ENCODE measurements at places on chromosomes 2 and 18. TPM values are rescaled to one million over a fixed set of nuclear protein-coding genes. Genes with fewer than 3 reads are reported as not detected.
A peak's percentile ranks its signal among the peaks of the same experiment; 100 is the strongest.

RGPD4 gene
- total RNA-seq: 0.33 TPM

POMC gene
- total RNA-seq: 1.2 TPM

SRD5A2 gene
- total RNA-seq: not detected

UGT1A6 gene
- total RNA-seq: not detected

VSNL1 gene
- total RNA-seq: not detected

TIGD1 gene
- total RNA-seq: 3.3 TPM

GRCh38 chr2:101820519-101820918 lies 123.0 kb downstream of the MAP4K4 start:
- DNase-seq: no peak

GRCh38 chr2:30662268-30663131 lies 144.7 kb downstream of the CAPN13 start:
- no peak for DNase-seq

GRCh38 chr2:12950957-12951656 lies 234.4 kb downstream of the TRIB2 start:
- no peak for DNase-seq

DNA sequence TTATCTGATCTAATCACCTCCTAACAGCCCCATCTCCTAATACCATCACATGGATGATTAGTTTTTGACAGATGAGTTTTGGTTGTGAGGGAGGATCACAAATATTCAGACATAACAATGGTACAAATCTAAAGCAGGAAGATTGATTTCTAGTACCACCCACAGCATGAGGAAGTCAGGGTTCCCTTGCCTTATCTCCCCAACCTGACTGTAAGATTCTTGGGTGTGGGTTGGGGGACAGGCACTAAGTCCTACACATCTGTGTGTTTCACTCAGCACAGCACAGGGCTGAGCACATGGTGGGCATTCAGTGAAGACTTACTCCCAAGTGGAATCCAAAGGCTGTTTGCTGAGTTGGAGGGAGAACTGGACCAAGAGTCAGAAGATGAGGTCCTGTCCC lies 93.8 kb upstream of the CXCR4 start:
- no peak for DNase-seq

DNA sequence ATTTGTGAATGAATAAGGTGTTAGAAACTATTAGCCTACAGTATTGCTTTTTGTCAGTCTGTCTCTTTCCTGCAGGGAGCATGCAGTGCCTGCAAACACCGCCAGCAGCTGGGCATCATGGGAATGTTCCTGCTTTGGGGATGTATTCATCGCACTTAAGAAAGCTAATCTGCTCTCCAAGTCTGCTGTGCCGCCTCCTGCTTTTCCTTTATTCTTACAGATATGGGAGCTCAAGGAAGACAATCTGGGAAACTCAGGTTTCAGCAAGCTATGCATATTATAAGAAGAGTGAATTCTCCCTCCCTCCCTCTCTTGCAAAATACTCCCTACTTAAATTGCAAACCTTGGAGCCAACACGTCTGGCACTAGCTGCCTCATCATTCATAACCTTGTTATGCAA lies 479.2 kb upstream of the ACVR2A start:
- DNase-seq: no peak

DNA sequence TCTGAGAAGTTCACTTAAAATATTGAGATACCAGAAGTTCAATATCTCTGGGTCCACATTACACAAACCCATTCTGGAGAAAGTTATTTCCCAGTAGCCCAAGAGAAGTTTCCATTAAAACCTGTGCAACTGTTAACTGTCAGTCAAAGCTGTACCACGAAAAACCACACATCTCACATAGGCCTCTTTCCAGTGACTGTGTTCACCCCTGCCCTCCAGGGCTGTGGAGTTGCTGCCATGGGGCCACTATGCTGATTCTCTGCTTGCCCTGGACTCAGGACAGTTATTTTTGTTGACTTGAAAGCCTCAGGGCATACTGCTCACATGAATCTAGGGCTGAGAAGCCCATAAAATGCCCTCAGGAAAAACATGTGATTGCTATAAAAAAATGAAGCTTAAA lies 153.8 kb downstream of the PIEZO2 start:
- no peak for DNase-seq

GRCh38 chr2:85390941-85391669 lies 19.1 kb downstream of the CAPG start:
- DNase-seq: peak; percentile 72

GRCh38 chr2:71667256-71668182 lies 214.2 kb downstream of the DYSF start:
- no peak for DNase-seq

GRCh38 chr18:47247416-47248114 lies 3.9 kb downstream of the SKOR2 start:
- no peak for DNase-seq

- no peak for DNase-seq
These were observed 235.2 kb downstream of the LNPK start for GRCh38 chr2:175766880-175767279.

- DNase-seq: no peak
These were observed 40.0 kb upstream of the RNU4ATAC start for GRCh38 chr2:121490584-121491133.

- no peak for DNase-seq
These were observed 1.5 kb downstream of the REG1B start for GRCh38 chr2:79086255-79086654.

DNA sequence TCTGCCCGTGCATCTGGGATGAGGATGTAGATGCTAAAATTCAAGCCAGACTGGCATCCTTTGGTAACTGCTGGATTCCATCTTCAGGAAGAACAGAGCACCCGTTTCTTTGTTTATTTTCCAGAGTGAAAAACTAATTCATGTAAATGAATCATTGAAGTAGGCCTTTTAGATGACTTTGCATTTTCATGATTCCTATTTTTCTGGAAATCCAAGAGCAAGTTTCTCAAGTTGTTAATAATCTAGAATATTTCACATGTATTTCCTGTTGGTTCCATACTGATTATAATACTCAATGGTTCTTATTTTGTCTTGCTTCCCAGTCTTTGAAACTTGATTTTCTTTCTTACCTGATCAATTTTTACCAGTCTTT lies 328.4 kb downstream of the LPIN1 start:
- no peak for DNase-seq

- DNase-seq: no peak
These were observed 37.5 kb downstream of the SNED1 start for GRCh38 chr2:241035818-241036396.

DNA sequence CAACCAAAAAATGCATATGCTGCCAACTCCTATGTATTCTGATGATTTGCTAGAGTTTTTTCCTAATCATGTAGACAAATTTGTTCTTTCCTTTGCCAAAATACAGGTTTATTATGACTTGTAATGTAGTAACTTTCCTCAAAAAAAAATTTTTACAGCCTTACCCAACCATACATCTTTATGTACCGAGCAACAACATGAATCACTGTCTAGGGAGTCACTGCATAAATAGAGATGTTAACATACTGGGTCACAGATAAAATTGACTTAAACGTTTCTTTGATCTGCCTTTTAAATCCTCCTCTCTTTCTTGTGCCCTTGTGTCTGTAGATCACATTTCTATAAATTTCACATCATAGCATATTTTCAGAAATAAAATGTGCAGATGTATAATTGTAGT lies 143.6 kb downstream of the MBD2 start:
- DNase-seq: no peak

DNA sequence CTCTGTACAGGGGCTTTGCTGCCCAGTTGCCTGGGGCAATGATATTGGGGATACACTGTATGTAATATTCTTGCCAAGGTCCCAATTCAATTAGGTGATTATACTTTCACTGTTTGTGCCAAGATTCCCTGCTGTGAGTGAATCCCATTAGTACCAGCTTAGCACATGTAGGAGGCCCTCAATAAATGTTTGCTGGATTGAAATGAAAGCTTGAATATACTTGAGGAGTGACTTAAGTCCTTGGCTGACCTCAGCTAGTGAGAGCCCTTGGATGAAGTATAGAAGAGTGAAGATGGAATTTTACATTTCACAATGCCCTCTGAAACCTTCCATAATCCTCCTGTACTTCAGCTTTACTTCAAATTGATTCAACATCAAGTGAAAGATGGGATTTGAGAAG lies 102.9 kb downstream of the GATA6 start:
- DNase-seq: no peak

DNA sequence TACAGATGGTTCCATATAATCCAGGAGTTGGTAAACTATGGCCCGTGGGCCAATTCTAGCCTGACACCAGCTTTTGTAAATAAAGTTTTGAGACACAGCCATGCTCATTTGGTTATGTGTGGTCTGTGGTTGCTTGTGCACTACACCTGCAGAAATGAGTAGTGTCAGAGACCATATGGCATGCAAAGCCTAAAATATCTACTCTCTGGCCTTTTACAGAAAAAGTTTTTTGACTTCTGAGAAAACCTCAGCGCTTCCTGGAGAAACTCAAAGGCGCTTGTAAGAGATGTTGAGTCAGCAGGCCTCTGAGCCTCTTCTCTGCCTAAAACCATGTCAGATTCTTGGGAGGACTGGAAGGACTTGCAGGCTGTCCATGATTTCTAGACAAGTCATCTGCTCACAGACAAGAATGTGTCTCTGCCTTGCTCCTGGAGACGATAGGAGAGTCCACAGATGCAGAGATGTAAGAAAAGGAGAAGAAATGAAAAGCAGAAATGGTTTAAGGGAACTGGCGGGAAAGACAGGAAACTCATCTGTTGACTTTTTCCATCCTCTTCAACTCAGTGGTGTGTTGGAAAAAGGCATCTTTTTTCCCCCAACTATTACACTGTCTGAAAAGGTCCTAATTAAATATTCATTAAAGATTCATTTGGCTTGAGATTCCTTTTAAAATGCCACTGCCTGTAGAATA lies 5.2 kb downstream of the TTC39C start:
- no peak for DNase-seq

DNA sequence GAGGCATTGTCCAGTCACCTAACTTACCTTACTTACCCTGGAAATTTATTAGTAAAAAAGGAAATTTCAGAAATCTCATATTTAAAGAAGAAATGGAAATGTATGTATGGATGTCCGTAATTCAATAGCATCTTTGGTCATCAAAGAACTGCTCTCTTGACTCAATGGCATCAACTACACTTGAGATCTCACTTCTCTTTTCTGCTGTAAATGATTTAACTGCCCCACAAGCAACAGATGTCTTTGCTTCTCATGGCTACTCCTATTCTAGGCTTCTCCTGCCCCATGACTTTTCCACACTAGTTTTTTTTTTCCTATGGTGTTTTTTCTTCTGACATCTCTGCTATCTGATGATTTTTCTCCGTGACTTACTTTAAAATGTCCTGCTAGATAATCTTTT lies 34.0 kb upstream of the ERMN start:
- no peak for DNase-seq

DNA sequence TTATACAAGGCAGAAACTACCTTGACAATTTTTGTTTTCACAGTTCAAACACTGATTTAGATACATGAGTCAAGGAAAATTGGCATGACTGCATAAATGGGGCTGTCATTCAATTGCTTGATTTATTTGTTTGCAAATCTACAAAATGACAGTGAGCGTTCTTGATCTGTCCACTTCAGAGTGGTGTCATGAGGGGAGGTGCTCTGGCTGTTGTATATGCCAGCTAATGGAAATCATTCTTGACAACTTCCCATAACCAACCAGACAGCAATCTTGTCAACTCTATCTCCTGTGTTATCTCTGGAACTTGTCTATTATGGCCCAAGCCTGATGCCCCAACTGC lies 120.6 kb upstream of the UGP2 start:
- DNase-seq: no peak

DNA sequence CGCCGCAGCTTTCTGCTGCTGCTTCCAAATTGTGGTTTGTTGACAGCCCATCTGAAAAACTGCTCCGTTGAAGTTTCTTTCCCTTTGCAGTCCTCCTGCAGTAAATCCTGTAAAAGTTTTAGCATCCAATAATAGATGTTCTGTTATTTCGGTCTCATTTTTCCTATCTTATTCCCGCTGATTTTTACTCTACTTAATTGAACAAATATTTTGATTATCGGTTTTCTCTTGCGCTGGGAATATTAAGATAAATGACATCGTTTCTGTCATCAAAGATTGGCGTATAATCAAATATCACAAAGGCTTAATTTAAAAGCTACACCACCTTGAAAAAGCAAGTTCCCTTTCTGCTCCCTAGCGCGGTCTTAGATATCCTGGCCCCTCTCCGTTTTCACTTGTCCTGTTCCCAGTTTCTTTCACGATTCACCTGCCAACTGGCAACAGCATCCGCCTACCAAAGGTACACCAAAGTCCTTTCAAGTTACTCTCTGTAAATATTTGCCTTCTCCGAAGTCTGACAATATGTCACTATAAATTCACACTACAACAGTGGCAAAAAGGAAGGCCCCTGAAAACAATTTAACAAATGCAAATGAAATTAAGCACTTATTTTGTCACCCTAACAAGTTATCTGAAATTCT lies 1.0 kb upstream of the STRN start:
- DNase-seq: no peak

DNA sequence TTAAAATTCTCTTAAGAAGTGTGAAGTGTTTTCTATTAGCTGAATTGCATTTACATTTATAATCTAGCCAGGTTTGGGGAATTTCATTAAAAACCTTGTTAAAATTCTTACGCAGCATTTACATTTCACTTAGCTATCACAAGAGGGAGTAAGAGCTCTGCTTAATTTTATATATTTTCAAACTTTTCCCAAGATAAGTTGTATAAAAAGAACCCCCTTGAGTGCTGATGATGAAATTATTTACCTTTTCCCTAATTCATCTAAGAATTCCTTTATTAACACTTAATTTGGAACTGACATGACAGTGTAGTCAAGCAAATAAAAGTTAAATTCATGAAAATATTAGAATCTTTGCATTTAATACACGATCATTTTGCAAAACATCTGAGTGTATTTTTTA lies 54.2 kb upstream of the ZSWIM2 start:
- no peak for DNase-seq

DNA sequence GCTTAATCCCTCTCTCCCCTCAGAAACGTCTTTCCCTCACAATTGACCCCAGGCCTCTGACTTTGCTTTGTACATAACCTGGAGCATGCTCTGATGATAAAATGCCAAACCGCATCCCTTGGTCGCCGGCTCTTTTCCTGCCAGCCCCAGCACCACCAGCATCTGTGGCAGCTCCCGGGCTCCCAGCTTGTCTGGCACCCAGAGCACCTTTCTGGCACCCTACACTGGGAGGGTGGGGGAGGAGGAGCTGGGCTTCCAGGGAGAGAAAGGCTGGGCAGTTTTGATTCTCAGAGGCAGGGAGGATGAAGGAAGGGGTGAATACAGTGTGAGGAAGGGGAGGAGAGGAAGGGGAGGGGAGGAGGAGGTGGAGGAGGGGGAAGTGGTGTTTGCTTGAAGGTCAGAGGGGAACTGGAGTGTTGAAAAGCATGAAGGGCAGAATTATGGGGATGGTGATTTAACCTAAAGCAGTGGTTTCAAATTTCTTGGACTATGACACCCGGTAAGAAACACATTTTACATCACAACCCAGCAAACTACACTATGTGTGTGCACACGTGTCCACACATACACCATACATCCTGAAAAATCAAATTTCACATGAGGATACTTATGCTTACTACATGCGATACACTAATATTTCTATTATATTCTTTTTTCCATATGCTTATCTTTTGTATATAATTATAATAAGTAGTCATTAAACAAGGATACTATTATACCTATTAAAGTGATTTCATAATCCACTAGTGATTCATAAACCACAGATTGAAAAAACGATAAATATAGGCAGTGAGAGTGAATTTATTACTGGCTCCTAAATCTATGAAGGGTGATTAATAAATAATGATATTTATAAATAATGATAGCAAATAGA lies 30.0 kb upstream of the IGFBP2 start:
- DNase-seq: no peak
